ENCODE measurements at places on chromosomes 1 and 21. TPM values are rescaled to one million over a fixed set of nuclear protein-coding genes. Genes with fewer than 3 reads are reported as not detected.

Gene RASAL2
- 9.2 TPM for total RNA-seq

Gene DNASE2B
- total RNA-seq = 0.85 TPM

Gene CHRM3
- total RNA-seq = 2.2 TPM

Gene PDPN
- total RNA-seq = 19.5 TPM

Gene GPR137B
- 9.1 TPM for total RNA-seq

Gene OR2T27
- total RNA-seq = not detected

Gene PROK1
- 75.3 TPM for total RNA-seq

Gene KCNT2
- total RNA-seq = 1.9 TPM

Gene KRTAP10-5
- not detected for total RNA-seq

Gene FYB2
- total RNA-seq = 8.2 TPM

Gene EPHA2
- total RNA-seq = 17.7 TPM

Gene RSPH1
- 2.6 TPM for total RNA-seq

Gene S100A7A
- not detected for total RNA-seq

Gene PKP1
- 36.8 TPM for total RNA-seq

Gene TYW3
- total RNA-seq = 15.8 TPM

Gene WNT3A
- 4.8 TPM for total RNA-seq

Gene IPO9
- total RNA-seq = 16.9 TPM

Gene ARV1
- 29.6 TPM for total RNA-seq

Gene OR2L2
- total RNA-seq = 0.17 TPM

Gene ADCY10
- total RNA-seq = 0.05 TPM

Gene RBBP5
- 15.0 TPM for total RNA-seq

Gene LRRC39
- 0.68 TPM for total RNA-seq

Gene FAM177B
- total RNA-seq = 0.23 TPM

Gene DIRAS3
- 3.0 TPM for total RNA-seq

Gene ABCA4
- 0.85 TPM for total RNA-seq

All from prostate gland (tissue), 2 donors.